ENCODE measurements at places on chromosomes 1 and 21.

DNA sequence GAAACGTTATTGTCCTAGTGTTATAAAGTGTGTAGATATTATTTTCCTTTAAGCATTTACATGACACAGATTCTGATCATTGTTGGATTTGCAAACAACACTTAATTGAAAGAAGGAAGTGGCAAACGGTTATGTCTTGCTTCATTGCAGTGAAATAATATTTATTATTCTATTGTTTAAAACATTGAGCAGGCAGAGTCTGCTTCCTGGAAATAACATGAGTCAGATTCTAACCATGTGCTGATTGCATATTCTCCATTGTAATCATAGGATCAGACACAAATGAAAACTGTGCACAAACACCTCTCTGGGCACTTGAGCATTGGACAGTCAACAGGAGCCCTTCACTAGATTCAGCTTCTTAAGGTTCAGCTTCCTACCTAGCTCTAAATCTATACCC is 46.8 kb upstream of the USP25 start:
- no peak for DNase-seq

DNA sequence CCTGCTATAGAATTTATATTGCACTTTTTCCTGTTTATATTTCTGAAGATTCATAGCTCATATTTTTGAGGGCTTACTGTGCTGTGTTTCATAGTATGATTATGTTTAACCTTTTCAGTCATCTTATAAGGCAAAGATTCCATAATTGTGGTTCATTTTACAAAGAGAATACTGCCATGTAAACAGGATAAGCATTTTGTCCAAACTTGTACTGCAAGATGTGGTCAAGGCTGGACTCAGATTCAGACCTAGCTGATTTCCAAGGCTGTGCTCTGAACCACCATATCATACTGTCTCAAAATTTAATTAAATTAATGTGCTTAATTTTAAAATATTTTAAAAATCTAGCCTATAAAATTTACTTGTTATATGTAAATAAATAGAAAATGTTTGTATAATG is 31.4 kb downstream of the STXBP3 start:
- DNase-seq = no peak

DNA sequence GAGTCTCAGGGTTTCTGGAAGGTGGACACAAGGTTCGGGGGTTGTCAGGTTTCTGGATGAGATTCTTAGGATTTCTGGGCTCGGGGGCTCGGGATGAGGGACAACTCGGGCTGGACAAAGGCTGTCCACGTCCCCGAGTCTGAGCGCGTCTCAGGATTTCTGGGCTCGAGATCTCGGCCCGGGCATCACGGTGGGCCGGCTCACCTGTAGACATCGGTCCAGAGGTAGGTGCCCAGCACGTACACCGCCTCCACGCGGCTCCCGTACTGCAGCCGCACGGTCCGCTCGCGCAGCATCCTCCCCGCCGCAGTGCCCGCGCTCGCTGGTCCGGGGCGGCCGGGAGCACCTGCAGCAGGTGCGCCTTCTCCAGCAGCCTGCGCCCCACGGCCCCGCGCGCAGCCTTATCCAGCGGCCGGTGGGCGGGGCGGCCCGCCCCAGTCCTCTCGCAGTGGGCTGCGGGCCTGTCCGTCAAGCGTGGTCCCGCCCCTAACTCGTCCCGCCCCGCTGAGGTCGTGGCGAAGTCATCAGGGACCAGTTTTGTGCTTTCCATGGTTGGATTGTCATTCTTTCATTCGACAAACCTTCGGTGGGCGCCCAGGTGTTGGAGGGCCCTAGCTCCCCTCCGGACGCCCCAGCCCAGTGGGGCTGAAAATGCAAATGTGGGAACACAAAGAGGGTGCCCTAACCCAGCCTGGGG is at the start of gene PADI2:
Gene PADI2 (minus strand): TSS at position 376 of the 697 bp plus-strand sequence. CDS start 80 bp downstream, at position 296.
- no peak for DNase-seq

- DNase-seq = no peak
Observed at GRCh38 chr1:200150006-200150405, 122.5 kb downstream of the NR5A2 start.

DNA sequence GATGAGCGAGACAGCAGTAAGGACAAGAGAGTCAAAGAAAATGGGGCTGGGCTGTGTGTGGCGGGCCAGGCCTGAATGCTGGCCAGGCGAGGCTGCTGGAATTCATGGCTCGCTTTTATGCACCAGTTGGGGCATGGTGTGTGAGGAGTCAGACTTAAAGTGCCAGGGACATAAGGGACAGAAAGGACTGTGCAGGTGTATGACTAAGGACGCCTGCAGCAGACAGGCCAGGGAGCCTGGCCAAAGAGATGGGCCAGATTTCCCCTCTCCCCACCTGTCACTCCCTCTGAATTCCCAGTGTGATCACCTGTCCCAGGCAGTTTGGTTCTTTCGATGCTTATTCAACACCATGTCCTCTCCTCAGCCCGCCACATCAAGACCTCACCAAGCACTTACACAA is 16.9 kb upstream of the SMIM12 start:
- no peak for DNase-seq

- no peak for DNase-seq
Observed at GRCh38 chr1:90357995-90358394, 359.1 kb downstream of the BARHL2 start.

DNA sequence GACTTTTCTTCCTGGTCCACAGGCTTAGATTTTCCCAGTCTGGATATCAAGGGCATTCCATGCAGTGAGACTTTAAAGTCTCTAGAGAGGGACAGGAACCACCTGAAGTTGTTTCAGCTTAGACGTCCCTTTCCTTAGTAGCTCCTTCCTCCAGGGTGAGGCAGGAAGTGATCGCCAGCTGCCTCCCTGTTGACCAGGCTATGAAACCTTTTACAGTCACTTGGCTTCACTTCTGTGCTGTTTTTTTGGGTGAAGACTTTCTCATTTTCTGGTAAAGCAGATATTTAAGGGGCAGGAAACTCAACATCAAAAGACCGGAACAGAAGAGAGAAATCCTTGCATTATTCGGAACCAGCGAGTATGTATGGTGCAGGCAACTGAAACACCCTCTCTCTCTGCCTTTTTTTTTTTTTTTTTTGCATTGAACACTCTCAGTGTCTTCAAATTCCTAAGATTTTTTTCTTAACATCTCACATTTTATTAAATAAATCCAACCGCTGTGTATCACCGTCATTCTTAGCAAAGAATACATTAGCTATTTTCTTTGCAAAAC is 234.6 kb upstream of the IRF2BP2 start:
- no peak for DNase-seq

- no peak for DNase-seq
Observed at GRCh38 chr1:234775477-234776246, 165.7 kb upstream of the IRF2BP2 start.

DNA sequence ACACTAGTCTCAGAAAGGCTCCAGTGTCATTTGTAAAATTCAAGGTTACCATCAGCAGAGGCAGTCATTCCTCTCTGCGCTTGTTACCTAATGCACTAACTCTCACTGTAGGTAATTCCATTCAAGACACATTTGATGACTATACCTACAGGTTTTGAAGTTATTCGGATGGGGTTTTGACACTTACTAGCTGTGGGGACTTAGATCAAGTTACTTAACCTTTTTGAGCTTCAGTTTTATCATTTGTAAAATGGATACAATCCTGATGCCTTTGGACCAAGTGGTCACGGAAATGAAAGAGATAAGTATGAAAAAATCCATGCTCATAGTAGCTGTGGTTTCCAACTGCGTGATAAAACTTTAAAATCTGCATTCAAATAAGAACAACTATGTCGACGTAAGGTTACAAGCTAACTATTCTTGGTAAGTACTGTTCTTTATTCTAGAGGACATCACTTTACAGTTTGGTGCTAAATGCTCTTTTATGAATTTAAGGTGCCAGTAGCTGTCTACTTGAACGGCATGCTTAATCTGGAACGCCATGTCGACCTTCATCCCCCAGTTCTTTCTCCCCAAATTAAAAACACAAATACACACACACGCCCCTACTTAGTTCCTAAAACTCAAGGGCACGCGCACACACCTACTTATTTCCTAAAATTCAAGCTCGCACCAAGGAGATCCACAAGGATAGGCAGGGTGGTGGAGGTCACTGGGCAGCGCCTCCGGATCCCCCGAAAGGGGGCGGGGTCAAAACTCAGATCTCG is 550 bp upstream of the NFYC start:
- DNase-seq = no peak

DNA sequence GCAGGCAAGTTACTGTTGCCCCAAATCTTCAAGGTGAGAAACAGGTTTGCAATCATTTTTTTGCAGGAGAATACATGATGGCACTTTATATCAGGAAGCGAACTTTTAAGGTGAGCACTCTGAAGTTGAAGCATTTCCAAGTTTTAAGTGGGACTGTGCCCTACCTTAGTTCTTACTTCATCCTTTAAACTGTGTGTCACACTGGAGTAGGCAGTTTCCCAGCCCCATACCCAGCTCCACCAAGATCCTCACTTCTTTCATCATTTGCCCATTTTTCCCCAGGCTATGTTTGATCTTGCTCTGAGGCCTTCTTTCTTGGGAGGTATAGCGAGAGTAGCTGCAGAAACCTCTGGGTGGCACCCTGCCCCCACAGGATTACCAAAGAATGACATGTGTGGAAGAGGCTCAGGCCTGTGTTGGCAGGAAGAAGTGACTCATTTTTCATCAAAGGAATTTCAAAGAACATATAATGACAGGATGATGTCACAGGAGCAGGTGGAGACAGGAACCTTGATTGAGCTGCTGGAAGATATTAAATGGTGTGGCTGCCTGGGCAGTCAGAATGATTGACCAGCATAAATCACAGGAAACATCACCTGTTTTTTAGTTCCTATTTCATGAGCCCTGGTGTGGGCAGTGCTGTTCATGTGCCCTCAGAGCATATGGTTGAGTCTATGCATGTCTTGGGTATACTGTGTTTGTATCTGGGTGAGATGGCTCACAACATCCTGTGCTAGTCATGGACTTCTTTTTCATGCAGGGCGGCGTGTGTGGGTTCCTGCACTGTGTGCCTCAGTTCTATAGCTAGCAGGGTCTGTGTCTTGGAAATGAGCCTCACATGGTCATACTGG is 20.8 kb upstream of the MACF1 start:
- DNase-seq = no peak

- no peak for DNase-seq
Observed at GRCh38 chr1:36656838-36657237, 174.1 kb upstream of the CSF3R start.

- DNase-seq = no peak
Observed at GRCh38 chr1:22139066-22139594, 3.8 kb downstream of the WNT4 start.

- no peak for DNase-seq
Observed at GRCh38 chr1:187078321-187078720, 249.6 kb downstream of the PLA2G4A start.

DNA sequence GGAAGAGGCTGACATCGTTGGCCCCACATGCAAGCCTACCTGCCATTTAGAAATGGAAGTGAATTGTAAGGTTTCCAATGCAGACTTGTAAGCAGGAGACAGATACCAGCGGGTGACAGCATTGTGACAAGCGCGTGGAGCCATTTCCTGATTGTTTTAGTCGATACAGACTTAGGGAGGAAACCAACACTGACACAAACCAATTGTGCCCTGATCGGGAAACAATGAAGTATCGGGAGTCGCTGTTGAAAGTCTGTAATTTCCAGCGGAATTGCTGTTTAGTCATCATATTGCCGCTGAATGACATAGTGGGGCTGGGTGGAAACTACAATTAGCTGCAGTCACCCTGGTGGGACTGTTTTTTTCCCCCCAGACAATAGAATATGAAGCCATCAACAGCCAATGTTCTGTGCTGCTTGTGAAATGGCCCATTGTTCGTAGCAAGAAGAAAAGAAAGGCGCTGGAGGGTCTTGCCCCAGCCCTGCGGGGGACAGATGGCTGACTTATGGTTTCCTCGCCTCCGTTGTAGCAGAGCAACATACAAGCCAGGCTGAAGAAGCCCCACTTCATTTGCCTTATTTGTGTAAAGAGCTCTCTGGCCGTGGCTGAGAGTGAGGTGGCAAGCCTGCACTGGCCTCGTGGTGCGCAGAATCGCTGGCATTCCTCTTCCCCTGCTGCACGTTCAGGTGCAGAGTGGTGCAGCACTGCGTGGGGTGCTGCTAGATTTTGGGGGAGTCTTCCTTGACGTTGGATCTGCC is 462.7 kb downstream of the CAMTA1 start:
- DNase-seq = no peak

GRCh38 chr1:45016767-45017166 is 4.7 kb downstream of the UROD start:
- DNase-seq = no peak

DNA sequence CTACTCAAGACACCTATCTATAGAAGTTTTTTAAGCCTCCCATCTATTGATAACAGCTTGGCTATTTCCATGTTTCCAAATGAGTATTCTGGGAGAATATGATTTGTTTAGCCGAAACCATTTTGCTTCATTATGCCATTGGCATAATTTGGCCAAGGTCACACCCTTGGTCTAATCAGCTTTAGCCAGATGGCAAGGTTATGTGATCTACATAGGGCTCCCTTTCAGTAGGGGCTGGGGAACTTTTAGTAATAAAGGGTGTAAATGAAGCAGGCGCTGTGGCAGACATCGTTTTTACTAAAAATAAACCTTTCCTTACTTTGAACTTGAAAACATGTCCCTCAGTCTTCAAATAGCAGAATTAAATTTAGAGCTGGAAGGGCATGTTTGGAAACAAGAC is 3.0 kb upstream of the PDC start:
- no peak for DNase-seq

- no peak for DNase-seq
Observed at GRCh38 chr21:29246614-29247013, 52.1 kb upstream of the BACH1 start.

DNA sequence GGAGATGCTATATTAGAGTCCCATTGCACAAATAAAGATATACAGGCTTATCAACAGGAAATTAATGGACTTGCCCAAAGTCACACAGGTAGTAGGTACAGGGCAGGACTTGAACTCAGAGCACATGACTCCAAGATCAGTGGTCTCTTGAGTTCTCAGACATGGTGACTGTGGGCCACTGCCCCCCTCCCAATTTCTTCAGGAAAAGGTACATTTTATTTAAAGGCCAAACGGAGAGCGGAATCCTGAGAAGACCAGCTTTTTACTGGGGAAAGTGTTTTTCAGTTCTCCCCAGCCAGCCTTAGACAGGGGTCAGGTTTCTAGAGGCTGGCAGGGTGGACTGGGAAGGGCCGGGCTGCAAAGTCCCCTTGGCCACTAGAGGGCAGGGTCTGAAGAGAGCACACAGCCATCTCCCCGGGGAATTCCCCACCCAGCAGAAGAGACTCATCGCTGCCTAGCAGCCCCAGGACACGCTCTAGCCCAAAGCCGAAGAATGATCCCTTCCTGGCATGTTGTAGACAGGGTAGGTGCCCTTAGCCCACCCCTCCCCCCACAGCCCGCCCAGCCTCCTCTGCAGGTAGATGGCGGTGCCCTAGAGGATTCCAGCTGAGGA is 29.7 kb downstream of the ACP6 start:
- DNase-seq = peak; percentile 43

- no peak for DNase-seq
Observed at GRCh38 chr1:234699795-234700665, 90.1 kb upstream of the IRF2BP2 start.

- DNase-seq = no peak
Observed at GRCh38 chr1:95578462-95578861, 344.5 kb downstream of the RWDD3 start.

- DNase-seq = no peak
Observed at GRCh38 chr1:113207019-113207418, 134.0 kb downstream of the LRIG2 start.

Measured in AG09319 (cell line).